Germinal center (tissue), 1 donor: ENCODE measurements at places on chromosomes 12 and 14.

GRCh38 chr14:52356025-52356424, 41.9 kb downstream of the PTGER2 start:
- no peak for DNase-seq

- no peak for DNase-seq
Measured at GRCh38 chr14:94340533-94340932, 17.4 kb upstream of the SERPINA6 start.

DNA sequence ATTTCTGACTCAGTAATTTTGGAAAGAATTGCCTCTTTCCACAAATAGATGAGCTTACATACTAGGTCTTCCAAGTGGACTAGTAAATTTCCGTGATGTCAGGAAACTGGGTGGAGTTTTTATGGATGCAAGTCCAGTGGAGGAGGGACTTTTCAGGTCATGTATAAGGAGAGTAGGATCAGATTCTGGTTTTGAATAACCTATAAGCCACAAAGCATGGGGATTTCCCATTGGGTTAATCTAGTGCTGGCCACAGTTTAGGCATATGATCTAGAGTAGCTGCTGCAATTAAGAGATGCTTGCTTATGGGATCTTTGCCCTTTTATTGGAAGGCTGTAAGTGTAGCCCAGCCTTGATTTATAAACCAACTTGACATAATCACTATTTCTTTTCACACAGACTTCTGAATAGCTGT, 33.8 kb downstream of the STK38L start:
- DNase-seq = no peak

- no peak for DNase-seq
Measured at GRCh38 chr12:108156717-108157116, 27.6 kb downstream of the WSCD2 start.

- no peak for DNase-seq
Measured at GRCh38 chr12:126480451-126480850, 1415.2 kb downstream of the AACS start.

DNA sequence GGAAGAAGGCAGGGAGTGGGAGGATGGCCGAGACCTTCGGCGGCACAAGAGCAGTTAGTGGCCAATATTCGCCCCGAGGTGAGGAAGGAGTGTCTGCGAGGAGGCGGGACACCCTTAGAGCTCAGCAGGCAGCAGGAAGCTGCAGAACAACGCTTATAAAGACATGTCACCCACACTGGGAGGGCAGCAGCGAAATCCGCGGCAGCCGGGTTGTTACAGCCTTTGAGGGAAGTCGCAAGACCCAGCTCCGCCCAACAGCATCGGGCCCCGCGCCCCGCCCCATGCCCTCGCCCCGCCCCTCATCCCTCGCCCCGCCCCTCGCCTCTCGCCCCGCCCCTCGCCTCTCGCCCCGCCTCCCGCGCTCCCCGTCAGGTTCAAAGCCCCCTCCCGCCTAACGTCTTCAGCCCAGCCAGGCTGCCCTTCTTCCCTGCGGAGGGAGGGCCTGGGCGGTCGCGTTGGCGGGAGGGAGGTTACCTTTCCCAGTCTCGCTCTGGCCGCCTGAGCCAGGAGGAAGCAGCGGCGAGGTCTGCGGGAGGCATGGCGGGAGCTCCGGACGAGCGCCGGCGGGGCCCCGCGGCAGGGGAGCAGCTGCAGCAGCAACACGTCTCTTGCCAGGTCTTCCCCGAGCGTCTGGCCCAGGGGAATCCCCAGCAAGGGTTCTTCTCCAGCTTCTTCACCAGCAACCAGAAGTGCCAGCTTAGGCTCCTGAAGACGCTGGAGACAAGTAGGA, at the start of gene ATP23:
ATP23 (plus strand) TSS at position 403 of the 730 bp plus-strand sequence; CDS start at position 538, 135 bp downstream.
- DNase-seq = peak; percentile 95

GRCh38 chr12:53082637-53083175, 3.5 kb upstream of the SPRYD3 start:
- no peak for DNase-seq

- no peak for DNase-seq
Measured at GRCh38 chr12:127810041-127810440, 456.9 kb upstream of the TMEM132C start.

- DNase-seq = no peak
Measured at GRCh38 chr12:3922033-3922432, 48.8 kb upstream of the PARP11 start.

DNA sequence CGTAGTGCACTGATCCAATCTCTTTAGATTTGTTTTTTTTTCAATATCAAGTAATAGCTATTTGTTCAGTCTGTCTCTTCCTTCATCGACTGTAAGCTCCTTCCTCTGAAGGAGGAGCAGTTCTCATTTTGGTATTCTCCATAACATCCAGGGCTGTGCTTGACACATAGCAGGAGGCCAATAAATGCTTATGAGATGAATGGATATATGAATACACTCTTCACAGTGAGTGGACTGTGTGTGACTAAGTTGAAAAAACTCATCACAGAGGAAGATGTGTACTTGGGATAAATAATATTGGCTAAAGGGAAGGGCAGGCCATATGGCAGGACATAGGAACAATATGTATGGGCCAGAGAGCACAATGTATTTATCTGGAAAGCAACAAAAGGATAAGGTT, 205.3 kb upstream of the PRICKLE1 start:
- DNase-seq = no peak

GRCh38 chr12:91773749-91774429, 371.8 kb downstream of the BTG1 start:
- no peak for DNase-seq

- DNase-seq = no peak
Measured at GRCh38 chr12:57105011-57105753, 6.0 kb downstream of the STAT6 start.

DNA sequence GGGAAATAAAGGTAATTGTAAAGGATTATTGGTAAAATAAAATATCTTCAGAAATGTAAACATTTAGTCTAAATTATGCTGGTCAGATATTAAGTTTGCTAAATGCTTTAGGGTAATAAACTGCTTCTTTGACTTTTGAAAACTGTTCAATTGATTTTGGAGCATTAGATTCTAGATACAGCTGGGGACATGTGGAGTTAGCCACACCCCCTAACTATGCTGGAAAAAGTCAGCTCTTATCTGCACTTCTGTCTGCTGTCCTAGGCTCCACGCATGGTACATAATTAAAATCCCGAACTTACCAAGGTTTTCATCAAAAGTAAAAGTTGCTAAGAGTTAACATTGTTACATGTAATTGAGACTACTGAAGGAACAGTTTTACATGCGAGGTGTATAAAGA, 78.8 kb downstream of the ITPR2 start:
- no peak for DNase-seq

DNA sequence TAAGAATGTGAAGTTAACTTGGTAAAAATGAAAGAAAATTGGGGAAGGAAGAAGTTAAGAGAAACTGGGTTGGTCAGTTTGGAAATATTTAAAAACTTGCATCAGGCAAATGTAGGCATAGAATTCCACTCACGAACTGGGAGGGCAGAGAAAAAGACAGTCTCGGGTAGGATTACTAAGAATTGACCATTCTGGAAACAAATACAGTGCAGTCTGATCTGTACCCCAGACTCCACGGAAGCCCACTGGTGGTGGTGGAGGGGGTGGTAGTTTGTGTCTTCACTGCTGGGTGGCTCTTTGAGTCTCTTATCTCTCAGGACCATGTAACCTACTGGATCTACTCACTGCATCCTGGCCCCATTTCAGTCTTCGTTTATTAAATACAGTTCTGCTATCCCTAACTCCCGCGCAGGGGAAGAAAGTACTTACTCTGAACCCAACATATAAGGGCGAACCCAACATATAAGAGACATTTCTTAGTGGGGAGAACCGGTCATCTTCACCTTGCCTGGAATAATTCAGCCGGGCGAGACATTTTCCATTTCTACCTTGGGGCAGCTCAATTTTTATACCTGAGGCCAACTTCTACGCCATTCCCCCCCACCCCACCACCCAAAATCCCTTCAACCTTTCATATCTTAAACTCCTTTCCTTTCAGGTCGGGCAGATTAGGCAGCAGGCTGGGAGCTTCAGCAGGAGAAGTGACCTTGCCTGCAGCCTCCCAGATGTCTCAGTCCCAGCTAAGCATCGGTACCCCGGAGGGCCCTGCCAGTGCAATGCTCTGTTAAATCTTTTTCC, 1.7 kb downstream of the SLC2A3 start:
- no peak for DNase-seq

- DNase-seq = no peak
Measured at GRCh38 chr14:54440037-54440436, 1.1 kb downstream of the CNIH1 start.

DNA sequence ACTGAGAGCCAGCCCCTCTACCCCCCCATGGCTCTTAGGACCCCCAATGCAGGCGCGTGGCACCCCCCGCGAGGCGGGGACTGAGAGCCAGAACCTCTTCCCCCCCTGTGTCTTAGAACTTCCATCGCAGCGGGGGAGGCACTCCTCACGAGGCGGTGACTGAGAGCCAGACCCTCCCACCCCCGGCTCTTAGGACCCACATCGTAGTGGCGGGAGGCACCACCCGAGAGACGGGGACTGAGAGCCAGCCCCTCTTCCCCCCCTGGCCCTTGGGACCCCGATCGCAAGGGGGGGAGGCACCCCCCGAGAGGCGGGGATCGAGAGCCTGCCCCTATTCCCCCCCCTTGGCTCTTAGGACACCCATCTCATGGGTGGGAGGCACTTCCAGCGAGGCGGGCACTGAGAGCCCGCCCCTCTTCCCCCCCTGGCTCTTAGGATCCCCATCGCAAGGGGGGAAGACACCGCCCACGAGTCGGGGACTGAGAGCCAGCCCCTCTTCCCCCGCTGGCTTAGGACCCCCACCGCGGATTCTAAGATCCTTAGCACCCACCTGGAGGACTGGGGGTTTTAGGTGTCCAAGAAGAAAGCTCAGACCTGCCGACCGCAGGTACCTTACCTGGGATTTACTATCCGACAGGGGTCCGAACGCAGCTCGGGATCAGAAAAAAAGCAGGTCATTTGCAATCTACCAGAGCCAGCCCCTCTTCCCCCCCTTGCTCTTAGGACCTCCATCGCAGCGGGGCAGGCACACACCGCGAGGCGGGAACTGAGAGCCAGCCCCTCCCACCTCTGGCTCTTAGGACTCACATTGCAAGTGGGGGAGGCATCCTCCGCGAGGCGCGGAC, 44.9 kb downstream of the DDX11 start:
- DNase-seq = no peak

- DNase-seq = no peak
Measured at GRCh38 chr12:42670719-42671118, 81.2 kb upstream of the PRICKLE1 start.

GRCh38 chr12:30679241-30679640, 16.4 kb downstream of the IPO8 start:
- no peak for DNase-seq

DNA sequence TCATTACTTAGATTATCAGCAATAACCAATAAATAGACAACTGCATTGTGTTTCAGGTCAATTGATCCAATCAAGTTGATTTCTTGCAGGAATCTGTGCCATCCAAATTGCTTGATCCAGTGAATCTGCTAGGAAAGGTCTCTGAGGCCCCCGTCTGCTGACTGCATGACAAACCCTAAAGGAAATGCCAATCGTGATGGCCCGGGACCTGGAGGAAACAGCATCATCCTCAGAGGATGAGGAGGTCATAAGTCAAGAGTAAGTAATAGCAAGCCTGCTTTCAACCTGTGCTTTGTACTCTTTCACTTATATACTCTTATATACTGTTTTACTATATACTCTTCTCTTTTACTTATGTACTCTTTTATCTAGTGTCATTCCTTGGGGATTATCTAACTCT, 1.9 kb downstream of the TTLL5 start:
- no peak for DNase-seq

DNA sequence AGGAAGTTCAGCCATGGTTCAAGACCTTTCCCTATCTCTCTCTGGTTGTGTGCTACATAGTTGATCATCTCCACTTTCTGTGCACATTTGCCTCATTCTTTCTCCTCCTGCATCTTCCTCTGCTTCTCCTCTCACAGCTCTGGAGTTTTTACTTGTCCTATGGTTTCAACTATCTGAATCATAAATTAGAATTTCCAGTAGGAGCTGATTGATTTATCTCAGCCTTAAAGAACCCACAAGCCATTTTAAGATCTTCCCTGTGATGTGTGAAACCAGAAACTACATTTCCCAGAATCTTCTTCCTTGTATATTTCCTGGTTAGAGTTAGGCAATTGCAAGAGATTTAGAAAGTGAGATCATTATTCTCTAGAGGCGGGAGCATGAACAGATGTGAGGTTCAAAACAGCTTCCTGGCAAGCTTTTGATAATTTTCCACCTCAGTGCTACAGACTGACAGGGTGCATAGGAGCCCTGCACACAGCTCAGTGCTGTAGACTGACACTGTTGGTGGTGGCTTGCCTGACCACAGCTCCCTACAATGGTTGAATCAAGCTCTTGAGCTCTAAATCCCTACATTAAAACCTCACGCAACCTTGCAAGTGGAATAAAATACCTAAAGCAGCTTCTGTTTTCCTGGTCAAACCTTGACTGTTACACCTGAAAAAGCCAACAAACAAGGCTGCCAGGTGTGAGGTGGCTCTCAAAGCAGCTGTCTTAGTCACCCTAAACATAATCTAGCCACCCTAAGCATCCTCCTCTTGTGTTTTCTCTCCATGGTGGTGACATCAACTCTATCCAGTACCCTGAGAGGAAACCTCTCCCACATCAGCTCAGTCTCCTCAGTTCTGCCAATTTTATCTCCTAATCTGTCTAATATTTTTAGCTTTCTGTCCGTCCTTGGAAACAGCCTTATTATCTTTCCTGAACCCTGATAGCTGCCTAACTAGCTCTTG, 21.5 kb upstream of the IFNG start:
- DNase-seq = no peak

GRCh38 chr12:85642808-85643207, 193.4 kb downstream of the RASSF9 start:
- no peak for DNase-seq

DNA sequence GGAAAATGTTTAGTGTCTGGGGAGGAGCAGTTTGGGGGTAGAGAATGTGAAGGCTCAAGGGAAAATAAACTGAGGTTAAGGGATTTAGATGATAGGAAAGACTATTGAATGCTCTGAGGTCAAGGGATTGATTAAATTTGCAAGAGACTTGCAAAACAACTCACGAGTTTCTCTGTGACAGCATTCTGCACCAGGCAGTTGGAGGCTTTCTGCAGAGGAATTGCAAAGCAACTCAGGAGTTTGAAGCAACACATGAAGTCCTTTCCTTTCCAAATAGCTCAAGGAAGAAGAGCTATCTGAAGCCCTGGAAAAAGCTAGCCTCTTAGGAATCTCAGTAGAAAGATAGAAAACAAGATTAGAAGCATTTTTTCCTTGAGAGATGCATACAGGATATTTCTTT, 23.9 kb downstream of the SLC7A8 start:
- no peak for DNase-seq
